ENCODE measurements at places on chromosomes 16 and 17.

DNA sequence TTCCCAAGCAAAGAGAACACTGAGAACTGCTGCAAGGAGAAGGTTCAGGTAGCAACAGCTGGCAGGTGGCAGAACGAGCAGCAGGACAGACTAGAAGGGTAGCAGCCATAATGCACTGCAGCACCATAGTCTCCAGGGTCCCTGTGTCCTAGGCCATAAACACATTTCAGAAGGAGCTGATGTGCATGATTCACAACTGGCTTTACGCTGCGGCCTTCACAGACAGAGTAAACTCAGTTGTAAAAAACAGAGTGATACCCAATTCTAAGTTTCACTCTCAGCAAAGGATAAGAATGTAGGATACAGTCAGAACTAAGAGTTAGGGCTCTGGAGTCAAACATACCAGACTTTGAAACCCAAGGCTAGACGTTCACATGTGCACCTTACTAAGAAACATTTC is 24.4 kb downstream of the ARHGAP17 start:
- DNase-seq: no peak

DNA sequence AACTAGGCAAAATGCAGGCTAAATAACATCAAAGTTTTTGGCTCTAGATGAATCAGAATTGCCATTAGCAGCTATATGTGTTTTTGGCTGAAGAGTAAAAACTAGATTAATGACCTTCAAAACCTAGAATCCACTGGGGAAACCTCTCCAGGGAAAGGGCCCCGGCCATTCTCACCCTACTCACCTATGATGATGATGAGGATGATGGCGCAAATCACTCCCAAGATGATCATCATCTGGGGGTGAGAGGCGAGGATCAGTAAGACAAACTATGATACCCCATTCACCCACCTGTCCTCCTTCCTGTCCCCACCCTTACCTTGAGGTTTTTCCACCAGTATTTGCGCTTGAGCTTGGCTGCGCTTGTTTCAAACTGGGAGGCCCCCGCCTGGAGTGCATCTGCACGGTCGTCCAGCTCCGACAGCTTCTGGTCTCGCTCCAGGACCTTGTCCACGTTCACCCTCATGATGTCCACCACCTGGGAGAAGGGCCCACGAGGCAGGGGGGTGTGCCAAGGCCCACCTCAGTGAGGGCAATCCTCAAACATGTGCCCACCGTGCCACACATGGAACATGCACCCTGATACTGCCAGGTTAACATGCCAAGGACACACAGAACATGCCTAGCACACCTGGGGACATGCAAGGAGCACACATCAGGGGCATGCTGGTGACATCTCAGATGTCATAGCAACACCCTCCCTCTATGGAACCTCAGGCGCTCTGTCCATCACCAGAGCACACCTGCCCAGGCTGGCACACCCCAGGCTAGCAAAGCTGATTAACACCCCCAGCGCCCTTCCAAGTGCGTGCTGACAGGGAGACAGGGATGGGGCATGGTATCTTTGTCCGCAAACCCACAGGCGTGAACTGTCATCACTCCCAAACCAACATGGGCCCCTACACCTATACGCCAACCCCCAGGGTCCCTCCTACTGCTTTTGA is 1.2 kb downstream of the VAMP2 start:
- DNase-seq: no peak

DNA sequence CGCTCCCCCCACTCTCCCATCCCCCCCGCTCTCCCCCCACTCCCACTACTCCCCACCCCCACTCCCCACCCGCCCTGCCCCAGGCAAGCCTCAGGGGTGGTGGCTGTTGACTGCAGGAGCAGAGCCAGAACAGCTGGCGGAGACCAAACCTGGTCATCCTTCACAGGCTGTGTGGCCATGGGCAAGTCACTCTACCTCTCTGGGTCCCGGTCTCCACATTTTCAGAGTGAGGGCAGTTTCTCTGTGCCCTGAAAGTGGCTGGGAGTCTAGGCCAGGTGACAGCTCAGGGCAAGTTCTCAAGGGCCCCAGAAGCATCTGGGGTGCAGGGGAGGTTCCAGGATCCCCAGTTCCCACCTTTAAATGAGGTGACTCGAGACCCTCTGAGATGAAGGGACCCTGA is 15.1 kb upstream of the BAHCC1 start:
- no peak for DNase-seq

DNA sequence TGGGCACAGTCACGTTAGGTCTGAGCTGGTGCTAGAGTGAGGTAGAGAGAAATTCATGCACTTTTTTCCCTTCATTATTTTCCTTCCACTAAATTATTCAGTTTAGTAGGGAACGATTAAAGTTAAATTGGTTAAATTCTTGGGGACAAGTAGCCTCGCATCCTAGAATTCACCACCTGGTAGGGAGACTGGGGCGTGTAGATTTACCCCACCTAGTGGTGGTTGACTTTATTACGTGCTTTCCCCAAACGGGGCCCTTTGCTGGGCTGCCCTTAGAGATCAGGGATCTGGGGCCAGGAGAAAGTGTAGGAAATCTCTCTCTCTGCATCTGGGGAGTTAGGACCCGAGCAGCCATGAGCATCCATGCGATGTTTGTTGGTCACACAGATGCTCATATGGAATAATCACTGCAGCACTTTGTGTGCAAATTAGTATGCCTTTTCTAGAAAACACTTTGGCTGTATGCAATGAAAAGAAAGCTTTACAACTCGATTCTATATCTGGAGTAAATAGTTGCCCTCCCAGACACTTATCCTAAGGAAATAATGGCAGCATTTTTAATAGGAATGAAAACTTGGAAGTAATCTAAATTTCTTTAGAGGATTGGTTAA is 107.0 kb downstream of the PLCG2 start:
- DNase-seq: peak; percentile 6

DNA sequence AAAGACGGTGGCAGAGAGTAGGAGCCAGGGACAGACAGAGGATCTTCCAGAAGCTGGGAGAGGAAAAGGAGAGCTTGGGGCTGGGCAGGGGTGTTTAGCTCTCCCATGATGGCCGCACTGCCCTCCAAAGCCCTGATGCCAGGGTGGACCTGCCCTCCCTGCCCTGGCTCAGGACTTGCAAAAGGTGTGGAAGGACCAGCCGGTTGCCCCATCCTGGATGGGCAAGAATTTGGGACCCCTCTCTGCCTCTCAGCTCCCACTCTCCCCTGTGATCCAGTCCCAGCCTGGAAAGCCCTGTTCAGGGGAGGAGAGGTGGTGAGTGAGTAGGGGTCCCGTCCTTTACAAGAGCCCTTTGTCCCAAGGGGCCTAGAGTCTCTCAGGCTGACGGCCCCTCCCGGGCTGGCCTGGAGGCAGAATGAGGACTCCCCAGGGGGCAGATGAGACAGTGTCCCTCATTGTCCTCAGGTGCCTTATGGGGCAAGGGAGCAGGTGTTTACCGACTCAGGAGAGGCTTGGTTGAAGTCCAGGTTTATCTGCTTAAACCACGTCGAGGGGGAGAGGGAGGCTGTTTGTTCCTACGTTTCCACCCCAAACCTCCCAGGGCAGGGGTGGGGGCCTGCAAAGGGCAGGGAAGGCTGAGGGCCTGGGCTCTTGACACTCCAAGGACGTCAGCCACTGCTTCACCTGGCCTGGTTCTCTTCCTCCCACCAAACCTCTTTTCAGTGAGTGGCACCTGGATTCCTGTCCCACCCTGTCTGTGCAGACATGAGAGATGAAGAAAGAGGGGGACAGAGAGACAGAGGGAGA is 19.3 kb upstream of the ITGA3 start:
- DNase-seq: no peak

DNA sequence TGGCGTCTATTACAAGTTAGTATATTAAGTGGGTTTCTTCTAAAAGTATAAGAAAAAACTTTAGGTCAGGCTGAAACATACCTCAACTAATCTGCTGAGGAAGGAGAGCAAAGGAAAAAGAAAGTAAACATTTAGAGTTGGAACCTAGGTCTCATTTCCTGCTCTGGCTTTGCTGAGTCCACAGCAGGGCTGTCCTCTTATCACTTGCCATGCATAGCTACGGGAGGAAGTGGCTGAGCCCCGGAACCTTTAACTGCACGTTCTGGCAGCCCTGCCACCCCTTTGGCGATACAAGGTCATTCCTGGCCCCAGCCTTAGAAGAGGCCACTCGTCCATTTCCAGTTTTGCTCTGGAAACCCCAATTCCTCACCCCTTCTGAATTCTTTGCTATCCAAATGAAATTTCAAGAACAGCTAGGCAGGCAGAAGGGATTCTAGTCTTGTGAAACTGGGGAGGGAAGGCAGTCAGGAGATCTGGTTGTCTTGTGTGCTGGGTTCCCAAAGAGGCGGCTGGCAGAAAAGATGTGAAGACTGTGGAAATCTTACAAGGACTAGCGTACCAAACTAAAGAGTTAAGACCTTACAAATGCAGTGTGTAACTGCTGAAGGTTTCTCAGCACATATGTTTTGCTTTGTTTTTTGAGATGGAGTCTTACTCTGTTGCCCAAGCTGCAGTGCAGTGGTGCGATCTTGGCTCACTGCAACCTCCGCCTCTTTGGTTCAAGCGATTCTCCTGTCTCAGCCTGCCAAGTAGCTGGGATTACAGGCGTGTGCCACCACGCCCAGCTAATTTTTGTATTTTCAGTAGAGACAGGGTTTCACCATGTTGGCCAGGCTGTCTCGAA is 19.1 kb downstream of the WIPI1 start:
- no peak for DNase-seq

GRCh38 chr16:4373356-4373908 is 1.8 kb downstream of the VASN start:
- DNase-seq: no peak

GRCh38 chr16:47553853-47554564 is 92.9 kb downstream of the PHKB start:
- no peak for DNase-seq

DNA sequence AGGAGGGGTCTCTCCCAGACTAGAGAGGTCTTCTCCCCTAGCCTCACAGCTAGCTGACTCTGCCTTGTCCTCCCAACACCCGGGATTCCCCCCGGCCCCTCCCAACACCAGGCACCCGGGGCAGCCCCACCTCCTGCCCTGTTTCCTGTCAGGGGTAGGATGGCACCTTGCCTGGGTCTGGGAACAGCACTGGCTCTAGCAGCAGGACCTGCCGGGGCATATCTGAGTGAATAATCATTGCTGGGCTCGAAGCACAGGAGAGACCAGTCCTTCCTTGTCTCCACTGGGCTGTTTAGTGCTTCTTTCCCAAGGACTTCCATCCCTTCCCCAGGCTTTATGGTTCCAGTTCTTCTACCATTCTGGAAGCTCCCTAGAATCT is 25.7 kb downstream of the MINK1 start:
- DNase-seq: no peak

- DNase-seq: no peak
Observed at GRCh38 chr16:84050316-84050715, 7.7 kb upstream of the SLC38A8 start.

GRCh38 chr17:4110152-4110551 is 32.7 kb downstream of the ZZEF1 start:
- DNase-seq: no peak

- DNase-seq: no peak
Observed at GRCh38 chr16:80608946-80609345, 68.2 kb downstream of the DYNLRB2 start.

GRCh38 chr16:24151482-24151939 is 104.6 kb upstream of the CACNG3 start:
- peak; percentile 2 for DNase-seq

DNA sequence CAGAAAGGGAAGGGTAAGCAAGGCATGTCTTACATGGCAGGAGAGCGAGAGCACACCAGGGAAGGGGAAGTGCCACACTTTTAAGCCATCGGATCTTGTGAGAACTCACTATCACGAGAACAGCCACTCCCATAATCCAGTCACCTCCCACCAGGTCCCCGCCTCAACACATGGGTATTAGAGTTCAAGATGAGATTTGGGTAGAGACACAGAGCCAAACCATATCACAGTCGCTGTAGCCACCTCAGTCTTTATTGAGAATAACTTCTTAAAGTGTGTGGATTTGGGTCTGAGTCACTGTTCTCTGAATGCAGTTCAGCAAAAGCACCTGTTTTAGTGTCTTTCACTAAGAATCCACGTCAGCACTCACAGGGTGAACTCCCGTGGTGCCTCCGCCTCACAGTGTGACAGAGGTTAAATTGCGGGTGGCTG is 195.2 kb upstream of the CHMP6 start:
- DNase-seq: no peak

DNA sequence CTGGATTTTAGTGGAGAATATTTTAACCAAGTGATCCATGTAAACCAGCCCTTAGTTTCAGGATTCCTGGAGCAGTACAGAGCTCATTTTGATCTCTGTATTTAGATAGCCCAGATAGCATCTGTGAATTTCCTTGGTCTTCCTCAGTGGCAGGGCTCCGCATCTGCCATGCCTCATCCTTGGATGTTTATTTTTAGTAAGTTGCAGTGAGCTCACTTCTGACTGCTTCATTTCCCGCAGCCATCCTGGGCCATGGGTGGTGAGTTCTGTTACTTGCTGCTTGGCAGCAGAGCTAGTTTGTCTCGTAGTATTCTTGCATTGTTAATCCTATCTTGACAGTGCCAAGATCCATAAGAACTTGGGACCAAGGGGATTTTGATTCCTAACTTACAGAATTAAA is 33.7 kb downstream of the IST1 start:
- DNase-seq: no peak

- no peak for DNase-seq
Observed at GRCh38 chr17:78667741-78668640, 90.8 kb upstream of the DNAH17 start.

DNA sequence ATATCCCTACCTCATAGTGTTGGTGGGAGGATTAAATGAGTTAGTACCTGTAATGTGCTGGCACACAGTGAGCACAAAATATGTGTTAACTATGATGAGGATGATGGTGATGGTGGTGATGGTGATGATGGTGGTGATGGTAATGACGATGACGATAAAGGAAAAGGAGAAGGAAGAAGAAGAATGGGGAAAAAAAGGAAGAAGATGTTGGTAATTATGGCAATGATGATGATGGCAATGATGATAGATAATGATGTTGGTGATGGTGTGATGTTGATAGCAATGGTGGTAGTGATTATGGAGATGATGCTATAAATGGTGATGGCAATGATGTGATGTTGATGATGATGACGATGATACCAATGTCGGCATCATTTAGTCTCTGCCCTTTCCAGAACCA is 270.2 kb downstream of the GRIN2A start:
- DNase-seq: no peak

GRCh38 chr17:71550675-71551074 is 570.1 kb upstream of the SOX9 start:
- DNase-seq: no peak

- DNase-seq: no peak
Observed at GRCh38 chr17:77453613-77454241, 313.0 kb downstream of the SEC14L1 start.

All from activated CD4-positive, alpha-beta T cell treated with anti-CD3 and anti-CD28 coated beads for 4 hours (primary cell).